ENCODE measurements at places on chromosomes 7 and 10. TPM values are rescaled to one million over a fixed set of nuclear protein-coding genes. Genes with fewer than 3 reads are reported as not detected.

The NUTM2A gene
- 3.2 TPM for total RNA-seq

The TBC1D12 gene
- total RNA-seq: 9.0 TPM

The CCL24 gene
- total RNA-seq: not detected

The RAPGEF5 gene
- 11.7 TPM for total RNA-seq

The FAM149B1 gene
- 25.0 TPM for total RNA-seq

The MMD2 gene
- not detected for total RNA-seq

DNA sequence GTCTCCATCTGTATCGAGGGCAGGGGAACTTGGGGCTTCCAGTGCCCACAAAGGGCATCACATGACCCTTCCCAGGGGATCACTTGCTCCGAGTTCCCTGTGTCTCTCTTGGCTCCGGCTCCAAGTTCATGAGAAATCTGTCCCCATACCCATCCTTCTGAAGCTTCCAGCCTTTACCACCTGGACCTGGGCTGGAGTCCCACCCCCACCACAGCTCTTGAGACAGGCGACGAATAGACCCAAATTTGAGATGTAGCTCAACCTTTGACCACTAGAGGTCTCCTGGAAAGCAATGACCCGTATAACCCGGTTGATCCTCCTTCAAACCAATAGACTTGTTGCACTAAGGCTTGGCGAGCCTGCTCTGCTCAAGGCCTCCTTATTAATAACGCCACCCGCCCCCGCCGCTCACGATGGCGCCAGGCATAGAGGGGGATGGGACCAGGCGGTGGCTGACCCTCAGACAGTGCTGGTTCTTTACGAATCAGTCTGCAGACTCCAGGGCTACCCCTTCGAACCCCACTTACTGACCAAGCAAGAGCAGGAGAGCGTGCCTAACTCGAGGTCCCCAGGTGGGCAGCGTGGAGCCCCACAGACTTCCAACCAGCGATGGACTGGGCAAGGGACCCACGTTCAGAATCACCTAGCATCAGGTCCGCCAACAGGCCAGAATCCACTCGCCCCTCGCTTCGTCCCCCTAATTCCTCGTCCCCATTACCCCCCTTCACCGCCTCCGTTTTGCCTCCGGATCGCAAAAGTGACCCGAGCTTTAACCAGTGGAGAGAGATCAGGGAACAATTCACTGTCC lies 4.4 kb upstream of the ARID5B start:
- no peaks in the 10 kb centered on the region for H3K36me3 ChIP-seq
- DNase-seq: no peak
- peak overlapping the region; percentile 90 for H3K27ac ChIP-seq
- H3K27me3 ChIP-seq: no peaks in the 10 kb centered on the region
- H3K4me1 ChIP-seq: peaks cover 34% of the 10 kb centered on the region
- peak overlapping the region; percentile 92 for H3K4me3 ChIP-seq

DNA sequence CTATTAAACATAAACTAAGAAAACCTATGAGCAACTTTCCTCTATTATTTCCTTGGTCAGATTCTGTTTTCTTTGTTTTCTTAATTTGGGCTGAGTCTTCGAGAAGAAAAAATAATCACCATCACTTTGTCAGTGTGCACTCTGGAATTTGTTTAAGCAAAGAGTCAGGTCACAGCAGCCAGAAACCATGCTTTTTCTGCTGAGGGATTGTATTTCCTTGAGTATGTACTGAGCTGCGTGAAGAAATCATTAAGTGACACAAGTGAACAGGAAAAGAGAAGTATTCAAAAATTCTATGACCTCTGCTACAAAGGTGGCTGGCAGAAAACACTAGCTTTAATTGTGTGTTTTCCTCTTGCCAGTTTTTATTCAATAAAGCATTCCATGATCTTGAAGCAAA lies 249.6 kb downstream of the VTI1A start:
- H3K4me3 ChIP-seq: no peak overlapping the region
- peaks cover 3% of the 10 kb centered on the region for H3K36me3 ChIP-seq
- H3K27me3 ChIP-seq: no peaks in the 10 kb centered on the region
- H3K27ac ChIP-seq: no peak overlapping the region

DNA sequence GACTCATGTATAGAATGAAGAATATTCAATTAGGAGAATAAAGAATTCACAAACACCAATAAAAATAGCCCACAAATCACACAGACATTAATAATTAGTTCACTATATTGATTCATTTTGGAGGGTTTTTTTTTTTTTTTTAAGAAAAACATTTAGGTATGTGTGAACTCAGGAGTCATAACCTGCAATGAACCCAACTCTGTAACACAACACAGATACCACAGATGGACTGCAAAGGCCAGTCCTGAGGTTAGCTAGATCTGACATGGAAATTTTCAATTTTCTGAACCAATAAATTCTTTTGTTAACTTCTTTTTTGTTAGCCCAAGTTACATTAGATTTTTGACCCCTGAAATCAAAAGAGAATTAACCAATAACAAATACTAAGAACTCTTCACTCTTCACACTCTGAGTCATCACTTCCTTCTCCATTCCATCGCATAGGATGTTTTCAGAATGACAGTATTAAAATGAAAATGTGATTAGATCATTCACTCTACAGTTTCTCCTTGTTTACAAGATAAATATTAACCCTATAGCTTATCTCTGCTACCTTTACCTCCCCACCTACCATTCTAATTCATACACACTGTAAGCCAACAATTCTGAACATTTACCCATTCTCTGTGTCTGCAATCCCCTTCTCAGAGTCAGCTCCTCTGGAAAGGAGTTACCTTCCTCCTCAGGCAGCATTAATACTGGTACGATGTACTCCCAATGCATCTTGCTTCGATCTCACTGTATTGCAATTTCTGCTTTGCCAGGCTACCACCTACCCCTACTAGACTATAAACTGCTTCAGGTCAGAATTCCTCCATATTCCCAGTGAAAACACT lies 141.5 kb downstream of the LRRN3 start:
- peak overlapping the region; percentile 22 for H3K27ac ChIP-seq
- no peak for DNase-seq
- no peaks in the 10 kb centered on the region for H3K36me3 ChIP-seq
- H3K4me3 ChIP-seq: no peak overlapping the region
- H3K27me3 ChIP-seq: no peaks in the 10 kb centered on the region
- H3K4me1 ChIP-seq: peaks cover 10% of the 10 kb centered on the region

GRCh38 chr10:14200698-14201544 lies 129.8 kb downstream of the FRMD4A start:
- H3K4me1 ChIP-seq: peaks cover 32% of the 10 kb centered on the region
- no peak for DNase-seq
- H3K27me3 ChIP-seq: peaks cover 29% of the 10 kb centered on the region
- H3K4me3 ChIP-seq: no peak overlapping the region
- no peaks in the 10 kb centered on the region for H3K36me3 ChIP-seq

DNA sequence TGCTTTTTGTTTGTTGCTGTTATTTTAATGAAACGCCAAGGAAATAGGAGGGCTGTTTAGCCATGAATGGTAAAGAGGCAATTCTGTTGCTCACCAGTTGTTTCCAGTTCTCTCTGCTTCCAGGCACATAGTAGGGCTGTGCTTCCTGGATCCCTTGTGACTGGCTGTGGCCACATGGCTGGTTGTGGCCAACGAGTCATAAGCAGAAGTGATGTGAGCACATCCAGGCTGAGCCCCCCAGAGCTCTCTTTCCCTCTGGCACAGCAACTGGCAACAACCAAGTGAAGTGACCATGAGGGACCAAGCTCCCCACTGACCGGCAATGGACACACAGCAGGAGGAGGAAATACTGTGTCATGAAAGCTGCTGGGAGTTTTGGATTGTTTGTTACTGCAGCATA lies 10.3 kb downstream of the GRID1 start:
- peaks cover 46% of the 10 kb centered on the region for H3K27me3 ChIP-seq
- H3K27ac ChIP-seq: no peak overlapping the region
- H3K4me3 ChIP-seq: no peak overlapping the region
- H3K36me3 ChIP-seq: no peaks in the 10 kb centered on the region
- no peak for DNase-seq

GRCh38 chr7:106704000-106704840 lies 43.3 kb upstream of the CCDC71L start:
- no peak overlapping the region for H3K27ac ChIP-seq
- H3K4me3 ChIP-seq: no peak overlapping the region
- H3K4me1 ChIP-seq: no peaks in the 10 kb centered on the region
- H3K36me3 ChIP-seq: no peaks in the 10 kb centered on the region
- DNase-seq: no peak

DNA sequence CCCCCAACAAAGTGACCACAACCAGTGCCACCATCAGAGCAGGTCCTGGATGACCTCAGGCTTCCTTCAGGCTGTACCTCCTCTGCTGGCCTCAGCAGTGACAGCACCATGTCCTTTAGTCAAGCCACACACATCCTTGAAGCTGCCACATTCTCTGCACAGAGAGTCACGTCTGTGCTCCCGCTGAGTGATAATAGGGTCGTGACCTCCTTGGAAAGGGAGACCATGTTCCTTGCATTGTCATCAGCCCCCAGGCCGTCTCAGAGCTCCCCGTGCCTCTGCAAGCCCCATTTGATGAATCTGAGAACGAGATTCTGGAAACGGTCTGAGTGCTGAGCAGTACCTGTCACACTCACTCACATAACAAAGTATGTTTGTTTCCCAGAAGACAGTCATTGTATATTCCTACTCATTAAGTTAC lies 106.5 kb upstream of the PRR15 start:
- H3K4me1 ChIP-seq: peaks cover 41% of the 10 kb centered on the region
- no peaks in the 10 kb centered on the region for H3K27me3 ChIP-seq
- H3K36me3 ChIP-seq: no peaks in the 10 kb centered on the region
- no peak for DNase-seq
- no peak overlapping the region for H3K4me3 ChIP-seq

GRCh38 chr10:25304606-25305005 lies 129.8 kb downstream of the GPR158 start:
- H3K4me3 ChIP-seq: no peak overlapping the region
- DNase-seq: no peak
- H3K36me3 ChIP-seq: no peaks in the 10 kb centered on the region
- no peaks in the 10 kb centered on the region for H3K27me3 ChIP-seq

GRCh38 chr7:74364061-74364460 lies 74.9 kb downstream of the CLIP2 start:
- H3K4me1 ChIP-seq: peaks cover 4% of the 10 kb centered on the region
- peaks cover 8% of the 10 kb centered on the region for H3K36me3 ChIP-seq
- H3K27me3 ChIP-seq: no peaks in the 10 kb centered on the region
- no peak overlapping the region for H3K4me3 ChIP-seq

GRCh38 chr7:149718730-149719049 lies 54.7 kb downstream of the ZNF467 start:
- no peak overlapping the region for H3K27ac ChIP-seq
- no peaks in the 10 kb centered on the region for H3K27me3 ChIP-seq
- no peak for DNase-seq
- H3K4me1 ChIP-seq: peaks cover 29% of the 10 kb centered on the region

DNA sequence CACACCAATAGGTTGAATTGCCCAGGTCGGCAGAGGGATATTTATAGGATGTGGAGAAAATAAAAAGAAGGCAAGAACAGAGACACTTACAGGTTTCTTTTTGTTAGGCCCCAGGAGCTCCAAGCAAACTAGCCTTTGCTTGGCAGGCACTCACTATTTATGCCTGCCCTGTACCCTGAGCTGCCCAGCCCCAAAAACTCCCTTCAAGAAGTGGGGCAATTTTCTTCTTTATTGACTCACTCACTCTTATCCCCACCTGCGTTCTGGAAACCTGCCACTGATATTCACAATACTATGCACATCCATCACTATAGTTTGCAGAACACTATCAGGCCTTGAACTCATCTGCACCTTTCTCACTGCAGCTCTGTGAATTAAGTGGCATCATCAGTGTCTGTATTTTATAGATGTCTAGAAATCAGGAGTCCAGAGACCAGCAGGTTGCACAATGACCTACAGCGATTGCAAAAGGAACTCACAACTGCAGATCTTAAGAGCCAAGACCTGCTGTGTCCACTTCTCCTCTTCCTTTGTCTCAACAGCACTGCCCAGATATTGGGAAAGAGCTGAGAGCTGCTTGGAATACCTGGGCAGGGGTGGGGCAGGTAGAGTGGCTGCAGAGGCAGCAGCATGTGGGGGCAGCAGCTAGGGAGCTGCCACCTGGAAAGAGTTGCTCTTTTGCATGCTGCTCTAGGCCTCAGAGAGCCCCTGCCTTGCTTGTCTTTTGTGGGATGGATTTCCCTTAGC lies at the start of gene SFTPD:
Gene SFTPD (minus strand): TSS at position 130 of the 747 bp plus-strand sequence. CDS start 2,446 bp downstream, outside the sequence.
- DNase-seq: no peak
- no peak within 1 kb of the TSS for H3K4me3 ChIP-seq
- no peaks in the 10 kb centered on the region for H3K36me3 ChIP-seq
- H3K27ac ChIP-seq: no peak within 1 kb of the TSS
- H3K4me1 ChIP-seq: no peaks in the 10 kb centered on the region

- H3K27ac ChIP-seq: no peak overlapping the region
- no peaks in the 10 kb centered on the region for H3K36me3 ChIP-seq
- peaks cover 27% of the 10 kb centered on the region for H3K4me1 ChIP-seq
- no peak for DNase-seq
- H3K27me3 ChIP-seq: no peaks in the 10 kb centered on the region
Observed at GRCh38 chr7:105256761-105257231, 131.9 kb downstream of the SRPK2 start.

GRCh38 chr10:104122225-104123107 lies 495 bp downstream of the SFR1 start:
- H3K36me3 ChIP-seq: peaks cover 8% of the 10 kb centered on the region
- H3K27me3 ChIP-seq: no peaks in the 10 kb centered on the region
- H3K27ac ChIP-seq: peak overlapping the region; percentile 99
- peaks cover 31% of the 10 kb centered on the region for H3K4me1 ChIP-seq
- peak overlapping the region; percentile 89 for H3K4me3 ChIP-seq

DNA sequence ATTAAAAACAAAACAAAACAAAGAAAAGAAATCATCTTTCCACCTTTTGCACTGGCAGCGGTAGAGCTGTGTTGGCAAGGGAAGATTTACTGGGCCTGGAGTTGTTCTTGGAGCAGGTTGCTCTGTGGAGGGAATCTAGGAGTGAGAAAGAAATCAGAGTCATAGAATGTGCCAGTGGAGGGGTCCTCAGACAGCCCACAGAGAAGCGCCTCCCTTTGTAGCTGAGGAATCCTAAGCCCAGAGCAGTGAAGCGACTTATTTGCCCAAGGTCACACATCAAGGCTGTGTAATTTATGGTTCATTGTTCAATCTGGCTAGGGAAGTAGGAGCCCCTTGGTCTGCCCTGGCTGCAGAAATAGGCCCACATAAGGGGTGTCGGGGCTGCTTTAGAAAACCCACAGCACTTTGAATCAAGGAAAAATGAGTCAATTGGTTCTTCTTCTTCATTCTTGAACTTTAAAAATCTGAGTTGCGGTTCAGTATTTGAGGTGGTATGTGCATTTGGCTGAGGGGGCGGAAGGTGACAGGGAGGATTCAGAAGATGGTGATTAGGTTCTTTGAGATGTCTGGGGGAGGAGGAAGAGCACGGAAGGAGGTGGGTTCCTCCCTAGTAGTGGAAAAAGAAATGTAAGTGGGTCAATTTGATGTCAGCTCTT lies 253.7 kb downstream of the PTEN start:
- peaks cover 3% of the 10 kb centered on the region for H3K27me3 ChIP-seq
- H3K27ac ChIP-seq: no peak overlapping the region
- H3K4me3 ChIP-seq: no peak overlapping the region
- no peak for DNase-seq
- no peaks in the 10 kb centered on the region for H3K36me3 ChIP-seq
- no peaks in the 10 kb centered on the region for H3K4me1 ChIP-seq

- no peaks in the 10 kb centered on the region for H3K36me3 ChIP-seq
- H3K4me1 ChIP-seq: no peaks in the 10 kb centered on the region
- no peak for DNase-seq
- H3K4me3 ChIP-seq: no peak overlapping the region
- no peaks in the 10 kb centered on the region for H3K27me3 ChIP-seq
Observed at GRCh38 chr10:82377608-82378007, 502.6 kb downstream of the NRG3 start.

Measured in type B pancreatic cell (in vitro differentiated cells).